ENCODE measurements at places on chromosomes 5 and 9.

DNA sequence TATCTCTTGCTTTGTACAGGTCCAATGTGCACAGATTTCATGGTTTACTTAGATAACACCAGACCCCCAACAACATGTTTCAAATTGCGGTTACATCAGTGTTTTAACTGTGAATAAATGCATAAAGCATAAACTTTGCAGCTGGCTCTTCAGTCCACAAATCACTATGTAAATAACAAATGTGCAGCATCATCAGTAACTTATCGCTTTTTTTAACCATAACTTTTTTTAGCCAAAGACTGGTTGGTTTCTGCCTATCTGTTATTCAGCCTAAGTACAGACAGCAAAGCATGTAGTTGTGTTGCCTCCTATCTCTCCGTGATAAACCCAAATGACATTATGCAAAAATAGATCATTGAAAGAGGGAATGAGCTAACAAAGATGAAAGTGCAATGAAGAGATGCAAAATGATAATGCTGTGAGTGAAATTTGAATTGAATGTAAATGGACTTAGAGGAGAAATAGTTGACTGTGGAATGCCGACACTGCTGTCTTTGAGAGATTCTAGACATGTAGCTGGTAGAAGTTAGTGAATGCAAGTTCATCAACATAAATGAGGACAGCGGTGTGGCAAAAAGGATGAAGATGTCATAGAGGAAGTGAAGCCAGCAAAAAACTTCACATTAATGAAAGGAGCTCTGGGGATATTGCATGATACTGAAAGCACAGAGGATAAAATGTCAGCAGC is 108.8 kb downstream of the PDE8B start:
- DNase-seq: no peak

- no peak for DNase-seq
These were observed 69.5 kb downstream of the PRR16 start for GRCh38 chr5:120533581-120533980.

DNA sequence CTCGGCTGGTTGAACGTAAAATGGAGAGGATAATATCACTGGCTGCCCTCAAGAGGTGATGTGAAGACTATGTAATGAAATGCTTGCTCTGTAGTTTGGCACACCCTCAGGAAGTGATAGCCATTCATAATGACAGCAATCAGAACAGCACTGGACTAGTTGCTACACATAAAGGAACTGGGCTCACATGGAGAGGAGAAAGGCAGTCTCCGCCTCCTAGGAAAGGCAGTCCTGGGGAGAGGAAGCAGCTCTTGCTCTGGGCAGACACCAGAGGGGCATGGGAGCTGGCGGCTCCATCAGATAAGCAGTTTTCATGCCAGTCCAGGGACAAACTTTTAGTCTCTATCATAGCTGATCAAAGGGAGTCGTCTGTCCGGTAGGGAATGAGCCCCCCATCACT is 46.9 kb downstream of the ARHGEF37 start:
- DNase-seq: no peak

DNA sequence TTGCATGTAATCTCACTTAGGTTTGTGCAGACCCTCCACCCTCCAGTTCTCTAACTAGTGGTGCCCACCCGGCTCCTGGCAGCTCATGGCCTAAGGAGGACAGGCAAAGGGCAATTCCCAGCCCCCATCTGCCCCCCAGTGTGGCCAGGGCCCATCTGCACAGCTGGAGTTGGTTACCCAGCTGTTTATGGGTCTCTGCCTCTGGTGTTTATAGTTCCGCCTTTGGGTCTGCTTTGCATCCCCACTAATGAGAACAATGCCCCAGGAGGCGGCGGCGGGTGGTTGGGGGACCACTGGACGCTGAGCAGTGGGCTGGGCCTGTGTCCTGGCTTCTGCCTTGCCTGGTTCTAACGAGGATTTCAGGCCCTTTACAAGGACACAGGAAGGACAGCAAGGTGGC is 62.4 kb downstream of the NDST1 start:
- DNase-seq: no peak

- DNase-seq: no peak
These were observed 207.2 kb downstream of the ADAMTS12 start for GRCh38 chr5:33684496-33685159.

Measured in CD4-positive, alpha-beta T cell treated with Interleukin-6 for 4 hours (primary cell).